ENCODE measurements at places on chromosomes 7 and 10.

DNA sequence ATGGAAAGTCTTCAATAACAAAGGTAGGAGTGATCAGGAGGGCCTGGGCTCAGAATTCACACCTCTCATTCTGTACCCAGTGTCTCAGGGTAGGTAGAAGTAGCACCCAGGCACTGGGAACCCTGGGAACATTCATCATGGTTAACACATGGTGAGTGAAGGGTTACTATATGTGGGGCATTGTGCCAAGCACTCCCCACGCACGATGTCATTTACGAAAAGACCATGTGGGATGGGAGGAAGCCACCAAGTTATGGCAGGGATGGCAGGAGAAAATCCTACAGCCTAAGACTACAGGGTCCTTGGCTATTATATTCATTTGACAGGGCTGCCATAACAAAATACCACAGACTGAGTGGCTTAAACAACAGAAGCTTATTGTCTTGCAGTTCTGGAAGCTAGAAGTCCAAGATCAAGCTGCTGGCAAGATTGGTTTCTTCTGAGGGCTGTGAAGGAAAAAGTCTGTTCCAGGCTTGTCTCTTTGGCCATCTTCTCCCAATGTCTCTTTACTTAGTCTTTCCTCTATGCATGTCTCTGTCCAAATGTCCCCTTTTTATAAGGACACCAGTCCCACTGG is 27.7 kb upstream of the DDIT4 start:
- DNase-seq, result no peak

GRCh38 chr7:104627516-104627915 is 299.1 kb downstream of the LHFPL3 start:
- DNase-seq, result no peak

DNA sequence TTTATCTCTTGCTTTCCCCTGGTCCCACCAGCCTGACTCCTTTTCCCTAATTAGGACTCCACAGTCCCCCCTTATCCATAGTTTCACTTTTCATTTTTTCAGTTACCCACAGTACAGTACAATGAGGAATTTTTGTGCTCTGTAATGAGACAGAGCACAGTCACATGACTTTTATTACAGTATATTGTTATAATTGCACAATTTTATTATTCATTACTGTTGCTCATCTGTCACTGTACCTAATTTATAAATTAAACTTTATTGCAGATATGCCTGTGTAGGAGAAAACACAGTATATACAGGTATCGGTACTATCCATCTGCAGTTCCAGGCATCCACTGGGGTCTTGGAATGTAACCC is 125.4 kb downstream of the KCNMA1 start:
- DNase-seq, result no peak

GRCh38 chr7:123747620-123748141 is 1.1 kb downstream of the WASL start:
- peak; percentile 22 for DNase-seq

GRCh38 chr10:69741671-69742355 is 59.9 kb upstream of the COL13A1 start:
- DNase-seq, result no peak

DNA sequence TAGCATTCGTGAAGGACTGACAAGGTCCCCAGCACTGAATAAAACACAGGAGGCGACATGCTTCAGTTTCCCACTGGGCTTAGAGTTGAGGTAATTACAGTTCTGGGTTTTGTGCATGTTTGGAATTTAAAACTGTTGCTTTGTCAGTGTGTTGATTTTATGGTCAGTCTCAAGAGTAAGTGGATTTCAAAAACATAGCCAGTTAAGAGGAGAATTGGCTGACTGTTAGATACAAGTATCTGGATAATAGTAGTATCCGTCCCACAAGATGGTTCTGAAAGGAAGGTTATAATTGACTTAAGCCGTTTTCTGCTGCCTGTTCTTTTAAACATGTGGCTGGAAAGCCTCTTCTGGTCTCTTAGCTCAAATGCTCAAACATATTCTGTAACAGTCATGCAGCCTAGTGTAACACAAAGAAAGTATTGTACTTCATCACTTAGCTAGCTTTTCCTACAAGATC is 170.9 kb downstream of the POLR1F start:
- no peak for DNase-seq

DNA sequence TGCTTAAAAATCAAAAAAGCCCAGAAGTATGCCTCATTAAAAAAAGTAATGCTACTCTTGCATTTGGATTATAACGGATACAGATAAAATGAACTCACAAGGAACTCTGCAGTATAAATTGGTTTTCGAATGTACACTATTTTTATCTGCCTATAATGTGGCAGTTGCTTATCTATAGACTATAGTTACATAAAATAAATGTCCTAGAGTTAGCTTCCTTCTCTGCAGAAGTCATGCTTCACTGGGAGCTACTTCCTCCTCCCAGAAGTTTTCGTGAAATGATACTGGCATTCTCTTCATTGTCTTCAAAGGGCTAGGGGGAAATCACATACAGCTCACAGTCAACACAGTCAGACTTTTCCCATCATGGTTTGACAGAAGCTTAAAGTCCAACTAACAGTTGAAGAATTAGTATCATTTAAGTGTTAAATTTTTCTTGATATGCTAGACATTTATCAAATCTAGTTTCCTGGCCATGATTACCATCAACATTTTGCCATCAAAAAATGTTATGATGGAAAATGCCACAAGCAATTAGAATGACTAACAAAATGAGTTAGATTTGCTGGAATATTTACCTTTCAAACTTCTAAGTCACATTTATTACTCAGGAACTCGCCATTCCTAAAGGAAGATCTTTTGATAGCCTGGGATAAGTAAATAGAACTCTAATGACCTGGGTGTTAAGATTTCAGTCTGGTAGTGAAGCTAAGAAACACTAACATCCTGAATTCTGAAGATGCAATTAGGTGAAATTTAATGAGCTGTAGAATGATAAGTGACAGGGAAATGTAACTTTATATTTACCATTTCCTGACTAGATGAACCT is 87.3 kb upstream of the TRIL start:
- no peak for DNase-seq

- DNase-seq, result no peak
These were observed 39.5 kb upstream of the GJD4 start for GRCh38 chr10:35565602-35566081.

DNA sequence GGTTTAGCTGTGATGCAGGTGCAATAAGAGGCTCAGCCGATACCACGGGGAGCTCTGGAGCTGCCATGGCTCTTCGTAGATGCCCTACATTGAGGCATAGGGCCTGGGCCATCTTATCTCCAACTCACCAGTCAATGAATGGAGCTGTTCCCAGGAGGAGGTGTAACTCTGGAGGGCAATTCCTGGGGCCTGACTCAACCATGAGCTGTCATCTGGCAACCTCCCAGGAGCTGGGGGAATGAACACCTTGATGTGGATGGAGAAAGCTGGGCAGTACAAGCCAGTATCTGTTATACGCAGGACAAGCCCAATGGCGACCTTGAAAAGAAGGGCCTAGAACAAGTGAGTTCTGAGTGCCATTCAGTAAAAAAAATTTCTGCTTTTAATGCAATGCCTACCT is 224.0 kb upstream of the PLXDC2 start:
- DNase-seq, result no peak

DNA sequence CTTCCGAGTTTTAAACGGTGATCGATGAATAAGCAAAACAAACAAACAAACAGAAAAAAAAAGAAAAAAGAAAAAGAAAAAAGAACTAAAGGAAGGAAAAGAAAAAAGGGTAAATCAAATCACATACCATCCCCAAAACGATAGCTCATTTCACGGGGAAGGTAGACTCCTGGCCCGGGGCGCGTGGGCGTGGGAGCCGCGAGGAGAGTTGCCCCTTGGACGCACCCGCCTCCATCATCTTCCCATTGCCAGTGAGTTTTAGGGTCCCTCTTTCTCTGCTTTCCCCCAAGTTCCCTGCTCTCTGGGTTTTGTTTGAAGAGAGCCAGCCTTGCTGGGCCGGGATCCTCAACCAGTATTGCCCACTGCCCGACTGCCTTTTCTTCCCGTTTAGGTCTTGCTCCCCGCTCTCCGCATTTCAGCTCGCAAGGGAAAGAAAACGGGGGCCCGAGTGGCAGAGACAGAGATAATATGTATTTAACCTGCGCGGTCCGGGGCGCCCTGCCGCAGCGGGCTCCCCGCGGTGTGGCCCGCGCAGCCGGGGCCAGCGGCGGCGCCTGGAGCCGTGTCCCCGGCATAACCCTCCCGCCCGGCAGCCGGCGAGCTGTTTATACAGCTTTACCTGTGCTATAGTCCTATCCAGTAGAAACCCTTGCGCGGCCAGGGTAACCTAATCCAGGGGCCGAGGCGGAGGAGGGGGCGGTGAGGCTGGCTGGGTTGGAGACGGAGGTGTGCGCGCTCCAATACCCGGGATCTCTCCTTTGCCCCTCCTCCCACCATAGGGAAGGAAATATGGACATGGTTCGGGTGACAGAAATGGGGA is 5.2 kb upstream of the GATA3 start:
- no peak for DNase-seq

DNA sequence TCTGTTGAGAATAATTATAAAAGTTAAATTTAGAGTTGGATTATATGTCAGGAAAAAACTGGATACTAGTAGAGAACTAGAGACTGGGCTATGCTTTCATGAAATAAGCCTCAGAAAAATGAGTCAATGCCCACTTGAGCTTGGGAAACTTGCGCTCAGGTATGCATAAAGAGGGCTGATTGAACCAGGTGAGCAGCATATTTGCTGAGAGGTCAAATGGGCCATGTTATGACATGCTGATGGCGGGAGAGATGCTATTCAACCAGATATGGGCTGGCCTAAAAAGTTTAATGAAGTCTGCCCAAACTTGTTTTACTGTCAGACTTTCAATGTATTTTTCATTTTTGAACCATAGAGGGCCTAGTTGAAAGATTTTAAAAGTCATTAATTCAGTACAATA is 837.6 kb upstream of the GHITM start:
- DNase-seq, result no peak

GRCh38 chr7:7672545-7673239 is 32.1 kb downstream of the UMAD1 start:
- DNase-seq, result no peak

DNA sequence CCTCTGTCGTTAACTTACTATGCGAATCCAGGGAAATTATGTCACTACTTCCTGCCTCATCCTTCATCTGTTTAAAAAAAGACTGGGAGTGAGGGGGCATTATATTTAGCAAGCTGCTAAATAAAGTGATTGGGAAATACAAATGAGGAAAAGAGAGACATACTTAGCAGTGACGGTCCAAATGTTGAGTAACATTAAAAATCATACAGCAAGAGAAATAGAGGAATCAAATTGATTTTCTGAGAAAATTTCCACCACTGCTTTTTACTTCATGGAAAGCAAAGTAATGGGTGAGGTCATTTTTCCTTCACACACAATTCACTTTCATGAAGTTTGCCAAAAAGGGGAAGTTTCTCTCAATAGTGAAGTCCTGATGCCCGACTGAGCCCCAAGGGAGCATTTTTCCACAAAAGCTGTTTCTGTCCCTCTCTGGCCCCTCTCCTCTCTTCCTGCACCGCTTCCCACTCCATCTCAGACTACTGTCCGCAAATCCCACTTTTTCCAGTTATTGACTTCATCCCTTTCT is 61.9 kb upstream of the ADO start:
- DNase-seq, result no peak

DNA sequence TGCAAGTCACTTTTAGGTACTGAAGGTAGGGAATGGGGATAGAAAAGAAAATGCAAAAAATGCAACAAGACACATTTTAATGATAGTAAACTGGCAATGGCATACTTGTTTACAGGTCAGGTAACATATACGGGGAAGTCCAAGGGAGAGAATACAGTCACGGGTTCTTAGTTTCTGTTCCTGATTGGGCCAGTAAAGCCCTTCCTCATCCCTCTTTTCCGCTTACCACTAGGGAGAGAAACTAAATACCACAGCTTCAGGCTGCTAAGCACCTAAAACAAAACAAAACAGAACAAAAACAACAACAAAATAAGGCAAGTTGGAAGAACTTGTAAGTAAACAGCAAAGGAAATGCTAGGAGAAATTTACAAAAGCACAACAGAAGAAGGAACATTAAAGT is 65.2 kb upstream of the OGDHL start:
- DNase-seq, result no peak

GRCh38 chr10:79328147-79328701 is 19.0 kb upstream of the PPIF start:
- no peak for DNase-seq

DNA sequence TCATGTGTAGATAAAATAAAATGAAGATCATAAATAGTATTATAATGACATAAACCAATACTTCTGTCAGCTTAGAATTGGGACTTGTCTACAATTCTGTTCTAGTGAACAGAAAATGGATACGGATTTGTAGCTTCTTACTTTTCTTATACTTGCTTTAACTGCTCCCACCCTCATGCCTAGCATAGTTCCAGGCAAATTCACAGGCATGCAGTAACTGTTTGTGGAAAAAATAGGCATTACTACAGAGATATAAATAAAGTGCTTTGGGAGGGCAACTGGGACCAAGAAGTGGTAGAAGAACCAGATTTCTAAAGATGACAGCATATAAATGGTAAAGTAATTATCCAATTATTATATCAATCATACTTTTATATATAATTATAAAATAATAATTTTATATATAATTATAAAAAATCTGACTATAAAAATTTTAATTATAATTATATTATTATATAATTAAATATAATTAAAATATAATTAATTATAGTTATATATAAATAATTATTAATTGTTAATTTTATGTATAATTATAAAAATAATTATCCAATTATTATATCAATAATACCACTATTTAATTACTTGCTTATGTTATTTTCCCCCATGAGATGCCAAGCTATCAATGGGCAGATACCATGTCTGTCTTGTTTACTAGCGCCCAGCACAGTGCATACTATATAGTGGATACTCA is 144.1 kb downstream of the NOC3L start:
- DNase-seq, result no peak

GRCh38 chr7:114648680-114649079 is 234.1 kb downstream of the FOXP2 start:
- DNase-seq, result no peak

- DNase-seq, result peak; percentile 40
These were observed 52.6 kb upstream of the CAPZA2 start for GRCh38 chr7:116809636-116810266.

GRCh38 chr10:118307220-118307619 is 34.9 kb downstream of the FAM204A start:
- no peak for DNase-seq

DNA sequence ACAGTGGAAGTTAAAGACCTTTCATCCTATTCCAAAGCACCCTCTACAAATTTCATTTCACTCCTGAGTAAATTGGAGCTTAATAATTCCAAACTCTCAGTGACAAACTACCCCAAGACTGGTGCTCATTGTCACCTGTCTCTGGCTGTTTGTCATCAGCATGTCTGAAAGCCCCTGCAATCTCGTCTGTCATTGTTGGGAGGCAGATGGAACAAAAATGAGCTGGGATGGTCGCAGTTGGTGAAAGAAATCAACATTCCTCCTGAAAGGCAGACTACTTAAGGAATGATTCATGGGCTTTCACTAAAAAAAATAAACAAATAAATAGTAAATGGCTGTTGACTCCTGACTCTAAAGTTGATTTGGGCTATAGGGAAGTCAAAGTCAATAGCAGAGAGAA is 69.7 kb upstream of the PALS2 start:
- DNase-seq, result no peak

DNA sequence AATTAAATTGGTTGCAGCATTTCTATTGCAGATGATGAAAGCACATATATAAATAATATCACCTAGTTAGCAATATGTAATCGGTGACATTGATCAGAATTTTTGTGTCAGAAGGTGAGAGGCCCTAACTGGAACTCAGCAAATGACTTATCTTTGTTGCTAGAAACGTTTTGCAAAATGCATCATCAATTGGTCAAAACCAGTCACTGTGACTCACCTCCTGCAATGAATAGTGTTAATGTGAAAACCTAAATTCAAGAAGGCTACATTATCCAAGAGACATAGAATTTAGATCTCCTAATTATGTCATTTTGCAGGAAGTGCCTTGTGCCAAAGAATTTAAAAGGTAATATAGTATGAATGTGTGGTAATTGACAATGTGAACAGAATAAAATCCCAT is 9.8 kb upstream of the PNLIPRP3 start:
- no peak for DNase-seq
